Thymus (tissue), 14 donors: ENCODE measurements at places on chromosomes 7 and 10. TPM values are rescaled to one million over a fixed set of nuclear protein-coding genes. Genes with fewer than 3 reads are reported as not detected.

Gene ZNF804B
- not detected for total RNA-seq

Gene PNLIPRP1
- not detected for total RNA-seq

Gene FFAR4
- total RNA-seq: 0.14 TPM

Gene LIPM
- not detected for total RNA-seq

Gene NUTM2E
- total RNA-seq: 0.42 TPM

Gene PTPN20
- total RNA-seq: 1.2 TPM

Gene WASHC2A
- 28.6 TPM for total RNA-seq

Gene ZFAND4
- 20.4 TPM for total RNA-seq

Gene TMEM139
- total RNA-seq: 0.19 TPM

DNA sequence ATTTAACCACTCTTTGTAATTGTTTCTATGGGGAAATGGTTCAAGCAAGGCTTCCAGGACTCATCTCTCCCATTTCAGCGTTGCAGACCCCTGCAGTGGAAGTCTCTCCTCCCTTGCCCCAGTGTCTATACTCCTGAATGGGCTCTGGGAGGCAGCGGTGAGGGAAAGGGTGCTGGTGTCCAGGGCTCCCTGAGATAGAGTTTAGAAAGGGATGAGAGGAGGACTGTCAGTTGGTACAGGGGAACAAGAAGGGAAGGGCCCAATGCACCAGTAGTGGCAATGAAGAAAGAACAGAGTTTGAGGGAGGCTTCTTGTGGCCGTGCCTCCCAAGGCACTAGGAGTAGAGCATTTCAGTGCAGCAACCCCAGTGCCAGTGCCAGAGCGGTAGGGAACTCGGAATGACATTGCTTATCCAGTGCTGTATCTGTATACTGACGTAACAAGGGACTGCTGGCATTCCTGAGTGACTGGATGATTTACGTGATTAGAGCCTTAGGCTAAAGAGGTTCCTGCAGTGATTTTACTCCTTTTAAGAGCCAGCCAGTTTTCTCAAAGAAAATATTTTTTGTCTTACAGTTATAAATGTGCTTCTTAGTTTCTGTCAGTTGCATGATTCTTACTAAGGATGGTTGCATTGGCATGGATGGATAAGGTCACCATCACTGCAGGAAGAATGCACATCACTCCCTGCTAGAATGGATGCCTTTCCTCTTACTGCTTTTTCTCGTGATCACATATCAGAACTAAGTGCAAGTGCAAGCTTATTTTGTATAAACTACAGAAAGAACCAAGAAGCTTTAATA lies 28.0 kb downstream of the PRPF18 start:
- H3K36me3 ChIP-seq: peaks cover 53% of the 10 kb centered on the region
- no peaks in the 10 kb centered on the region for H3K4me1 ChIP-seq
- no peak for DNase-seq

DNA sequence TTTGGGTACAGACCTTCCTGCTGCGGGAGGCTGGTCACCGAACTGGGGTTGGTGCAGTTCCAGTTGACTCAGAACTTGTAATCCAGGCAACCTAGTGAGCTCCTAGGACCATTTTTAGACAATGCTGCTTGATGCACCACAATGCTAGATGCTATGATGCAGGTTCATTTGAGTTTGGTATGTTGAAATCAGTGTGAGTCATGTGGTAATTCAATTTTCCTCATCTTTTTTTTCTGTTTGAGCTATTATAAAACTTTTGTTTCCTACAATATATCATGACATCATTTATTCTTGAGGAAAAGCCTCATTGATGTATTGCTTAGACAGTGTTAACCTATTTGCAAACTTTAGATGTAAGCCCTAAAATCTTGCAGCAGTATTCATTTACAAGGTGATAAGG lies 40.9 kb upstream of the MTPN start:
- H3K27me3 ChIP-seq: no peaks in the 10 kb centered on the region
- H3K36me3 ChIP-seq: no peaks in the 10 kb centered on the region
- no peak for DNase-seq
- no peaks in the 10 kb centered on the region for H3K4me1 ChIP-seq
- no peak overlapping the region for H3K27ac ChIP-seq
- H3K4me3 ChIP-seq: no peak overlapping the region

DNA sequence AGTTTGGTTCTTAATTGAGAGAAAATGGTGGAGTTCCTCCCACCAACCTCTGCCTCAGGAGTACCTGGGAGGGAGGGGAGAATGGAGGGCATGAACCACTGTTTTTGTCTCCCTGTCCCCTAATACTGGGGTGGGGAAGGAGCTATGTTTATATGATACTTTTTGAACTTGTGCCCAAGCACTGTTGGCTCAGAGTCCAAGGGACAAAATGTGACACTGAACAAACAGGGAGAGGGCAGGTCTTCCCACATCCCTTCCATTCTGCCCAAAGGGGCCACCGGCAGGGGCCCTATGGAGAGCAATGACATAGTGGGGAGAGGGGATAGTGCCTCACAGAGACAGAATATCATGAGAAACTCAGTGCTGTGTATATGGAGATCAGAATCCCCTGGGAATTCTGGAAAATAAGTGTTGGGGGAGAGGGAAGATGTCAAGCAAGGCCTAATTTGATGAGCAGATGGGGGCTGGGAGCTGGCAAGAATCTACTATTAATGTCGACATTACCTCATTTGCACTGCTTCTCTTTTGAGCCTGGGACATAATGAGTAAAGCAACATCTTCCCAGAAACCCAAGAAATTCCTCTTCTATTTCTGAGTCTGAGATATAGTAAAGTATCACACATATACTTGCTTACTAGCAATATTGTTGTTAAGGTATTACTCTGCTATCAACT lies 180.6 kb downstream of the CYP26A1 start:
- H3K4me1 ChIP-seq: no peaks in the 10 kb centered on the region
- H3K4me3 ChIP-seq: no peak overlapping the region
- no peaks in the 10 kb centered on the region for H3K27me3 ChIP-seq
- no peak for DNase-seq

DNA sequence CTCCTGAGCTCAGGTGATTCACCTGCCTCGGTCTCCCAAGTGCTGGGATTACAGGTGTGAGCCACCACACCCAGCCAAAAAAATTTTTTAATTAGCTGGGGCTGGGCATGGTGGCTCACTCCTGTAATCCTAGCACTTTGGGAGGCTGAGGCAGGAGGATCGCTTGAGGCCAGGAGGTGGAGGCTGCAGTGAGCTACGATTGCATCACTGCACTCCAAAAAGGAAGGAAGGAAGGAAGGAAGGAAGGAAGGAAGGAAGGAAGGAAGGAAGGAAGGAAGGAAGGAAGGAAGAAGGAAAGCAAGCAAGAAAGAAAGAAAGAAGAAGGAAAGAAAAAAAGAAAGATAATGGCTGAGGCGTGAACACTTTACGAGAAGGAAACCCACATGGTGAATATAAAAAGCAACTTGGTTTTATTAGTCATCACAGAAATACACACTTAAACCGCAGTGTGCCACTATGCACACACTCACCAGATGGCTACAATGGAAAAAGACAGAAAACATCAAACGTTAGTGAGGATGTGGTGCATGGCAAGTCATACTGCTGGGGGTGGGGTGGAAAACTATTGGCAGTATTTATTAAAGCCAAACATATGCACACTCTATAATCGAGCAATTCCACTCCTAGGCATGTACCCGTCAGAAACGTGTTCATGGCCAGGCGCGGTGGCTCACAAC lies 4.4 kb upstream of the CCL26 start:
- no peak overlapping the region for H3K4me3 ChIP-seq
- no peaks in the 10 kb centered on the region for H3K36me3 ChIP-seq
- no peaks in the 10 kb centered on the region for H3K27me3 ChIP-seq
- no peak overlapping the region for H3K27ac ChIP-seq
- no peak for DNase-seq

DNA sequence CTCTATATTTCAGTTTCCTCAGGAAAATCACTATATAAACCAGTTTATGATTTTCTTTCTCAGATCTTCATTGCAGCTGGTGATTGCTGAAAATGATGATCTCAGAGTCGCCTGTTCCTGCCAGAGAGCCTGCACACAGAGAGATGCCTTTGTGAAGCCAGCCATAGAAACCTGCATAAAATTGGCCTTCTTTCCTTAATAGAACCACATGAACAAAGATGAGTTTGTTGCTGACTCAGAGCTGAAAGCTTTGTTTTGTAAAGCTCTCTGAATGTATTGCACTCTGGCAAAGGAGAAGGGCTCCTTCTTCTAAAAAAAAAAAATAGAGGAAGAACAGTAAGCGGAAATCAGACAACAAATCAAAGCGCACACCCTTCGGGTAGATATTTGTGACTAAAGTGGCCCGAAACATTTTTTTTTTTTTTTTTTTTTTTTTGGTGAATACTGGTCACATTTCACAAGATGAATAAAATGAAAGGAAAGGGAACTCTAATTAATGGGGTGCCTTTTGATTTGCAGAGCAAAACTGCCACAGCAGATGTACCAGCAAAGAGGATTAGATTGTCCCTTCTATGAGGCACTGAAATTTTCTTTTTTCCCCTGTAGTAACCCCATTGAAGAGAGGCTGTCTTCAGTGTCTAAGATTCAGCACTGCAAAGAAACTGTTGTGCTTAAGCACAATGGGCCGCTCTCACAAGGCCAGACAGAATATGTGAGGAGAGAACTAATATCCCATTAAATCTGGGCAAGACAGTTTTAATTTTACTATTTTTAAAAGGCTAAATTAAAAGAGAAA lies 75.1 kb upstream of the PTPRZ1 start:
- no peaks in the 10 kb centered on the region for H3K4me1 ChIP-seq
- no peaks in the 10 kb centered on the region for H3K27me3 ChIP-seq
- no peak overlapping the region for H3K27ac ChIP-seq

GRCh38 chr10:21675157-21675796 lies 141.2 kb downstream of the MLLT10 start:
- peaks cover 10% of the 10 kb centered on the region for H3K36me3 ChIP-seq
- no peak overlapping the region for H3K27ac ChIP-seq
- no peak overlapping the region for H3K4me3 ChIP-seq
- DNase-seq: peak; percentile 28
- no peaks in the 10 kb centered on the region for H3K4me1 ChIP-seq

- no peak for DNase-seq
- no peak overlapping the region for H3K27ac ChIP-seq
- peaks cover 5% of the 10 kb centered on the region for H3K4me1 ChIP-seq
- H3K36me3 ChIP-seq: peaks cover 49% of the 10 kb centered on the region
- H3K27me3 ChIP-seq: no peaks in the 10 kb centered on the region
Observed at GRCh38 chr10:74991435-74991834, 120.0 kb upstream of the SAMD8 start.

DNA sequence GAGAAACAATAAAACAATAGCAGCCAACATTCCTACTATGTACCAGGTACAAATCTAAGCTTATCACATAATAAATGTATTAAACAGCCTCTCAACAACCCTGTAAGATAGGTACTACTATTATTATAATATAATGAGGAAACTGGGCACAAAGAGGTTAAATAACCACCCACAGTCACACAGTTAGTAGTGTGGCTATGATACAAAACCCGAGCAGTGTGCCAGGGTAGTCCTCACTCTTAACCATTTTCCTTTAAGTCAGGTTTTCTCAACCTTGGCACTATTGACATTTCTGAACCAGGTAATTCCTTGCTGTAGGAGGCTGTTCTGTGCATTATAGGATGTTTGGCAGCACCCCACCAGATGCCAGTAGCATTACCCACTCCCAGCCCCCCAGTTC lies 48.8 kb downstream of the DNAJC1 start:
- no peak overlapping the region for H3K27ac ChIP-seq
- no peaks in the 10 kb centered on the region for H3K4me1 ChIP-seq
- no peaks in the 10 kb centered on the region for H3K36me3 ChIP-seq
- DNase-seq: no peak
- no peaks in the 10 kb centered on the region for H3K27me3 ChIP-seq
- no peak overlapping the region for H3K4me3 ChIP-seq

DNA sequence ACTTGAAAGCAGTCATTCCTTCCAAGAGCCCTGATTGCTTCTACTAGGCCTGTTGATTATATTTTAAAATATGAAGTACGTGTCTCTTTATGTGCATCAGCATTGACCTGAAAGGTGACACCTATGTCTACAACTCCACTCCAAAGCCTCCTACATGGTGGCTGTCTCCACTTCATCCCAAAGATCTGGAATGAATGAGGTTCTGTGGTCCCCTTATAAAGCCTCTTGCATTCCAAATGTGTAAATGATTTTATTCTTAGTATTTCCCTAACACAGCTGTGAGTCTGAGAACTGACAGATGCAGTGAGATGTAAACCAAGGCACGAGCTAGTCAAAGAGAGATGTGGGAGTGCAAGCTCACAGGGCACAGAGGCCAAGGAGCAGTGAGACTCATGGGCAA lies 176.0 kb upstream of the SVIL start:
- no peaks in the 10 kb centered on the region for H3K36me3 ChIP-seq
- H3K4me1 ChIP-seq: peaks cover 62% of the 10 kb centered on the region
- H3K27me3 ChIP-seq: no peaks in the 10 kb centered on the region
- H3K27ac ChIP-seq: peak overlapping the region; percentile 92

DNA sequence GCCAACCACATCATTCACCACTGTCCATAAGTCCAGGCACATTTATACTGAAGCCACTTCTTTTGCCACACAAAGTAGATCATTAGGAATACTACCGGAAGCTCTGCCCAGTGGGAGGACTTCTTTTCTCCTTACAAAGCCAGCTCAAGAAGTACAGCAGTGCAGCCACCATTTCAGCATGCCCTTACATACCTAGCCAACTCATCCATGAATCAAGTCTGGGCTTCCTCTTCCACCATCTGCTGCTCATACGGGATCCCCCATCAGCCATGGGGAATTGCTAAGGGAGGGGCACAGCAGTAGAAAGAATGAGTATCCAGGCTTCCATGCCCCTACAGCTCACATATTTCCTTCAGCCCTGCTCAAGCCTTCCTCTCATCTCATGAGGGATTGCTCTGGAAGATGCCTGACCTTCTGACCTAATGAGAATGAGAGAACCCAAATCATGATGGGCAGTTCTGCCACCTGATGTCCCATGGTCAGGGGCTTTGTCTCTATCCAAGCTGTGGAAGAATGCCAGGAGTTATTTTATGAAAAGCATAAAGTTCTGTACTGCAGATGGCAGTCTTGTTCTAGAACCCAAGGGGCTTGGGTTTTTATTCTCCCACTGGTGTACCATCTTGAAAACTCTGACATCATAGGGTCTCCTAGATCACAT lies 39.5 kb downstream of the ACSM6 start:
- no peak overlapping the region for H3K27ac ChIP-seq
- H3K4me1 ChIP-seq: no peaks in the 10 kb centered on the region
- H3K36me3 ChIP-seq: no peaks in the 10 kb centered on the region
- H3K4me3 ChIP-seq: no peak overlapping the region
- no peak for DNase-seq

DNA sequence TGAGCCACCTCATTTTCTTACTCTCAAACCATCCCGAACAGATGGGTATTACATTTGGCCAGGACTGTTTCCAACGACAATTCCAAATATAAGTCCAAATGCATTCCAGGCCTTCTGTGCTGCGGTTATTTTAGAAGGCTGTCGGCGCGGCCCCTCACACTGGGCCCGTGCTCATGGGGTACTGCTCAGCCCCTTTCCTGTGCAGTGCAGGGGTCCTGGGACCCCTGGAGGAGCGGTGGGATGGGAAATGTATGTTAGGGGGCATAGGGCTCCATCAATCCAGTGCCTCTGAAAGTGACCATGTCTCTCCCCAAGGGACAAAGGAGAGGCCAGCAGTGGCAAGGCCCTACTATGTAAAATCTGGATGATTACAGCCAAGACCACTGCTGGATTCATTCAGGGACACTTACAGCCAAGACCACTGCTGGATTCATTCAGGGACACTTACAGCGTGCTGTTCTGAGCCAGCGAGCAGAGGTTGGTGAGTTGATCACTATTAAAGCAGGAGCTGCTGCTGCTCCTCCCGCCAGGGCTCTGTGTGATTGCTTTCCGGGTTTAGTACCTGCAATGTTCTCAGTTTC lies 66.3 kb downstream of the CHST15 start:
- no peak for DNase-seq
- H3K4me3 ChIP-seq: no peak overlapping the region
- peaks cover 6% of the 10 kb centered on the region for H3K4me1 ChIP-seq
- H3K27me3 ChIP-seq: no peaks in the 10 kb centered on the region
- no peak overlapping the region for H3K27ac ChIP-seq
